Cerebellum (tissue), 4 donors: ENCODE measurements at places on chromosomes 5 and 9. TPM values are rescaled to one million over a fixed set of nuclear protein-coding genes. Genes with fewer than 3 reads are reported as not detected.
A peak's percentile ranks its signal among the peaks of the same experiment; 100 is the strongest.

GRCh38 chr5:22431840-22432239, 421.3 kb downstream of the CDH12 start:
- DNase-seq: no peak

Gene IGFBPL1
- 239 TPM for total RNA-seq

GRCh38 chr5:84381502-84382362, 2.9 kb downstream of the EDIL3 start:
- DNase-seq: peak; percentile 36

DNA sequence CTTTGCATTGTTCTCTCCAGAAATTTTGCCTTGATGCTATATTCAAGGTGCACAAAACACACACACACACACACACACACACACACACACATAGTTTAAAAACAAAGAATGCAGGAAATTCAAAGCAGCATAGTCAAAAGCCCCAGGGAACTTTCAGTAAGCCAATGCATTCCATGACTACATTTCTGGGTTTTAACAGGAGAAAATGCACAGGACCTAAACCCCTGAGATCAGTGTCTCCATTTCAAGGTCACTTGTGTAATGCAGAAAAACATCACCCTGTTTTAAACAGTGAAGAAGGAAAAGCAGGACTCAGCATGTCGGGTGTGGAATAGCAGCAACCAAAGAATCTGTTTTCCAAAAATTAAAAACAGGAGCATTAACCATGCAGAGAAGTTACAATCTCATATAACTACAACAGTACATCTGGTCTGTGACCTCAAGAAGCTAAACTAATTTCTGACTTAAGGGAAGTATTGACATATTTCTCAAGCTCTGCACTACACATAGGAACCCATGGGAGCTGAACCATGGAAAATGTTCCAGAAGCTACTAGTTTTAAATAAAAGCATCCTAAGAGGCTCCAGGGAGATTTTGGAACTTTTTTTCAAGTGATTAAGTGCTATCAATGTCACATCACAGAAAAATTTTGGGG, 296.7 kb downstream of the HINT1 start:
- DNase-seq: no peak

- no peak for DNase-seq
Measured at GRCh38 chr5:171367424-171368370, 20.0 kb upstream of the NPM1 start.

GRCh38 chr5:159826351-159827214, 89.7 kb upstream of the ADRA1B start:
- peak; percentile 64 for DNase-seq

DNA sequence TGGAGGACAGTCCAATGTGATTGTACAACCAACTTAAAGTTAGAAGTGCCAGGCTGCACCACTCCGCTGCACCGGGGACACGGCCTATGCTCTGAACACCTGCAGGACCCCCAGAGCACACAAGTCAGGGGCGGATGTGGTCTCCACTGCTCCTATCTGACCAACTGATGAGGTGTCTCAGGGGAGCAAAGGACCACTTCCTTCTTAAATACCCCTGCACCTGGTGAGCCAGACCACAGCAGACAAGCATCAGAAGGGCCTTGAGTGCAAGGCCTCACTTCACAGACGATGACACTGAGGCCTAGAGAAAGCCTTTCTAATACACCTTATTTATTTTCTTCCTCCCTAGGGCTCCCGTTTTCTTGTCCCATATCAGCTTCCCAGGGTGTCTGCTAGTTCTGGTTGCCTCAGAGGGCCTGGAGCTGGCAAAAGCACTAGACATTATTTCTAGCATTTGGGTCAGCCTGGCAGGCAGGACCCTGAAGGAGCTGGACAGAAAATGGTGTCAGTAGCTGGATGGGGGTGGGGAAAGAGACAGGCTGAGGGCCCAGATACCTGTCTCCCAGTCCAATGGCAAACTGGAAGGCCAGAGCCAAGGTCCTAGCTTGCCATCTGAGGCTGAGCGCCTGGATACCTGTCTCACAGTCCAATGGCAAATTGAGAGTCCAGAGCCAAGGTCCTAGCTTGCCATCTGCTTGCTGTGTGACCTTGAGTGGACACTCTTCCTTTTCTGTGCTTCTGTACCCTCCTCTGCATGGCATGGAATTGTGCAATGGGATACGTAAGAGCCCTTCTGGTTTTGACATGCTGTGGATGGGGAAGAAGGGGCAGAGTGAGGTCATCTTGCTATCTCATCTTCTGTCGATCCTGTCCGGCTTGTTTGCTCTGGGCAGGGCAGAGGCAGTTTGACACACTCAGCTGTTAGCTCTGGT, 9.0 kb downstream of the CCDC69 start:
- DNase-seq: no peak

DNA sequence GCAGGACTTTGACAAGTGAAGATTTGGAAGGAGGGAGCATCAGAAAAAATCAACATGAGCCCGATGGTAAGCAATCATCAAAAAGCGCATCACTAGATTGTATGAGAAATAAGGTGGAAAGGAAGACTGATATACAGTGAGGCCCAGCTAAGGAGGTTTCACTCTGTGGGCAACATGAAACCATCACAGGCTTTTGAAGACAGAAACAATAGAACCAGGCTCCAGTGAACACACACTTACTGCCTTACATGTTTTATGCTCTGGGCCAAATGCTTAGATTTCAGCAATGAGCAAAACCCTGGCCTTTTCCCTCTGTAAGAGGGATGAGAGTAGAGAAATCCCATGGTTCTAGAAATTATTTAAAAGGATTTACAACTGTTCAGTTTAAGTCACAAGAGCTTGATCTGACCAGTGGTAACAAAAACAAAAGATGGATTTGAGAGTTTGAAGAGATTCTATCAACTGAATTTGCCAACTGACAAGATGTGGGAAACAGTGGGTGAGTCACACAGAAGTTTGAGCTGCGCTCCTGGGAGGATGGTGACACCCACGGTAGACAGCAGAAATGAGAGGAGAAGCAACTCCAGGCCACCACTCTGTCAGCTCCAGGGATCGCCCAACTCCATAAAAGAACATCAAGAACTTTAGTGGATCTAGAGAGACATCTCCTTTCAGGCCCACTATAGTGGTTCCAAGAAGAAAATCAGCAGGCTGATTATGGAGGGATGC, 261.8 kb downstream of the MCTP1 start:
- no peak for DNase-seq

DNA sequence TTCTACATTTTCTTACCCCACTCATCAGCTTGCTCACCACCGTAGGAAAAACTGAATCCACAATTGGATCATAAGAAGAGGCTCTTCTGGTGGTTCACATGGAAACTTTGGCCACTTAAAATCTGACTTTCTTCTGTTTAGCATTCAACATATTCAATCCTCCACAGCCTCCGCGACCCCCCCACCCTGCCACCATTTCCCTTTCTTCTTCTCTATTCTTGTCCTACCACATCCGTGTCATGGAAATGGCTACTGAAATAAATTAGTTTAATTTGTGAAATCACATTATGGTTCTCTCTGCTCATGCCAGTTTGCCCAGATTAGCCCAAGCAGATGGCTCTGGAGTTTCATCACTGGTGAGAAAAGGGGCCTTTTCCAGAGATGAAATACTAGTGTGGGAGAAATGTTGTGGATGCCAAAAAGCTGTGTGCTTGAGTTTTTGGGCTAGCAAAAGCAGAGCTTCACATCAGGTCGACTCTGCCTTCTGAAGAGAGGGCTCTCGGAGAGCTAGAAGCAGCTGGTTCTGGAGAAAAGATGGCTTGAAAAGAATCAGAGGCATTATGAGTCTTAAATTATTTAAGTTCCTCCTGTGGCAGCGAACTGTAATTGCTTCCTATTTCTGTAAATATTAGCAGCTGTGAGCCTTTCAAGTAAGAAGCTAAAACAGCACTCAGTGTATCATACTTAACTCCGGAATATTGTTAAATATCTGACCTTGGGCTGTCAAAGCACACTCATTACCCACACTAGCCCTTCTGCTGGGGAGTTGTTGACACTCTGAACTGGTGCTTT, 107.1 kb downstream of the MAT2B start:
- DNase-seq: peak; percentile 7

DNA sequence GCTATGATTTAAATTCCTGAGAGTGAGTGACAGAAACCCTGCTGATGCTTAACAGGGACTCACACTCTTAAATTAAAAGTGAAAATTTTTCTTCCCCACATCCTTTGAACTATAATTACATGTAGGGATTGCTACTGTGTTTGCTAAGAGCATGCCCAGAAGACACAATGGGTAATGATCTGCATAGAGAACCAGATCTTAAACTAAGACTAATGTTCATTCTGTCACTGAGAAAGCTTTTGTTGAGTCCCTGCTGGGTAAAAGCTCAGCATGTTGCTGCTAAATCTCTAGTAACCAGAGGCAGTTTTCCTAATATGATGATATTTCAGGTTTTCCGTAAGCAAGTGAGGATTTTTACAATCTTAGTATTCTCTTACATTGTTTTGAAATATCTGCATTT, 424.8 kb upstream of the SMC2 start:
- no peak for DNase-seq

Gene ATG12
- 72.0 TPM for total RNA-seq

DNA sequence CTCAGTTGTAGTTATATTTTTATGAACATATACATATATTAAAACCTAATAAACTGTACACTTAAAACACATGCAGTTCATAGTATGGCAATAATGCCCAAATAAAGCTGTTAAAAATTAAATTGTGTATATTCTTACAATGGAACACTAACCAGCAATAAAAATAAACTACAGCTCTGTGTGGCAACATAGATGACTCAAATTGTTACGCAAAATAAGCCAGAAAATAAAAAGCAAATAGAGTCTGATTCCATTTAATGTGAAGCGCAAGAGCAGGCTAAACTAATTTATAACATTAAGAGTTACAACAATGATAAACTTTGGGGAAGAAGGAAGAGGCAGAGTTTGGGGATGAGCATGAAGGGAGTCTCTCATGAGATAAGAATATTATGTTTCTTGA, 597.3 kb downstream of the TLE1 start:
- no peak for DNase-seq

DNA sequence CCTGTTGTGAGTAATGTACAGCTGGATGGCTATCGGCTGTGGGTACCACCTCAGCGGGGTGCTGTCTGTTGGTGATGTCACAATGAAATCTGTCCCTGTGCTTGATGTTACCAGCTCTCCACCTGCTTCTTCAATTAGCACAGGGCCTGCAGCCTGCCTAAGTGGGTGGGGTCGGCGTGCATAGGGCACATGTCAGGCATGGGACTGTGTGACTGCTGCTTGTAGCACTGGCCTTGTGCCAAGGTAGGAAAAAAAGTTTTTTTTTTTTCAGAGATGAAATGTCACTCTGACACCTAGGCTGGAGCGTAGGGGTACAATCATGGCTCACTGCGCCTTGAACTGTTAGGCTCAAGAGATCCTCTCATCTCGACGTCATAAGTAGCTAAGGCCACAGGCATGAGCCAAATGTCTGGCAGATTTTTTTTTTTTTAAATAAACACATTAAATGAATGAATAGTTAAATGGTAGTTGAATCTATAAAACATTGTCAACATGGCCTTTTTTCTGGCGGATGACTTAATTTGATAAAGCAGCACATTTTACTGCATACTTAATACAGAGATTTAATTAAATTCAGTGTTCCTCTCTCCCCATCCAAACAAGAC, 222.5 kb downstream of the NXNL2 start:
- no peak for DNase-seq

Gene FOXD4L6
- 0.36 TPM for total RNA-seq

GRCh38 chr9:20085842-20086241, 297.0 kb upstream of the SLC24A2 start:
- DNase-seq: no peak

Gene SV2C
- 9.3 TPM for total RNA-seq

Gene PCDHGA6
- 23.6 TPM for total RNA-seq

GRCh38 chr5:178304016-178304415, 71.4 kb upstream of the PHYKPL start:
- no peak for DNase-seq

Gene DDX4
- total RNA-seq: 0.09 TPM

Gene SLC1A1
- total RNA-seq: 16.7 TPM

DNA sequence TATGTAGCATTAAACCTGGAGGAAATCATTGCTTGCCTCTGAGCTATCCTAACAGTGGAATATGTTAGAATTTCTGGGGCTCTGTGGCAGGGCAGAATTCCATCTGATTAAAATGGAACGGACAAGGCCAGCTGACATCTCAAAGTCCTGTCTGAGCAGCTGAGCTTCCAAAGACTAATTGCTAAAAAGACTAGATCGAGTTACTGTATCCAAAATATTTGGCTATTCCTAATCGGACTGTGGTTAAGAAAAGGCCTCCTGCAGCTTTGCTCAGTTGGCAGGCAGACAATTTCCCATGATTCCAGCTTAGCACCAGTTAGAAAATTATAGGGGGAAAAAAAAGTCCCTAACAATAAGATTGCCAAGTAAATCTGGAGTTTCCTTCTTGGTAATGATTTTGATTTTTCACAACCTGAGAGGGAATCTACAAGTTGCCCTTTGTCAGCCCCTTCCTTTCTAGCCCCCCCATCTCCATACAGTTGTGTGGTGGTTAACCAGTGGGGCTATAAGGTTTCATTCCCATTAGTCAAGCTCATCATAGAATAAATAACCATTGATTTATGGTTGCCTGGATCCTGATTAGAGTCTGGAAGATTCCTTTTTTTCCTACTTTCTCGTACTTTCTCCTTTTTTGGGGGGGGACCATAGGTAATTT, 26.4 kb downstream of the PTGR1 start:
- peak; percentile 27 for DNase-seq

Gene CNTNAP3
- 18.4 TPM for total RNA-seq

DNA sequence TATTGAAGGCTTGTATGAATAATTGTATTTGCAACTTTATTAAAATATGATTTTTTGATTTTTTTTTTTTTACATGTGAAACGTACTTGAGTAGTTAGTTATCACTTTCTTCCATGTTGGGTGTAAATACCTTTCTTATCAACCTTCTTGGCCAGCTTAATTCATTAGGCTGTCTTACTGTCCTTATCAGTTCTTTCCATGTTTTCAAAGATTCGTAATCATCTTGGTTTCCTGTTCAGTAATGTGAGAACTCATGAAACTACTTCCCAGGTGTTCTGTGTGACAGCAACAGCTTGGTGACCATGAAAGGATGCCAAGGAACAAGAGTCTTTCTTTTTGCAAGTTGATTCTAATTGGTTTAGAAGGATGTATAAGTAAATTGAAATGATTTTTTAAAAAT, 100.0 kb downstream of the ADGRV1 start:
- no peak for DNase-seq

DNA sequence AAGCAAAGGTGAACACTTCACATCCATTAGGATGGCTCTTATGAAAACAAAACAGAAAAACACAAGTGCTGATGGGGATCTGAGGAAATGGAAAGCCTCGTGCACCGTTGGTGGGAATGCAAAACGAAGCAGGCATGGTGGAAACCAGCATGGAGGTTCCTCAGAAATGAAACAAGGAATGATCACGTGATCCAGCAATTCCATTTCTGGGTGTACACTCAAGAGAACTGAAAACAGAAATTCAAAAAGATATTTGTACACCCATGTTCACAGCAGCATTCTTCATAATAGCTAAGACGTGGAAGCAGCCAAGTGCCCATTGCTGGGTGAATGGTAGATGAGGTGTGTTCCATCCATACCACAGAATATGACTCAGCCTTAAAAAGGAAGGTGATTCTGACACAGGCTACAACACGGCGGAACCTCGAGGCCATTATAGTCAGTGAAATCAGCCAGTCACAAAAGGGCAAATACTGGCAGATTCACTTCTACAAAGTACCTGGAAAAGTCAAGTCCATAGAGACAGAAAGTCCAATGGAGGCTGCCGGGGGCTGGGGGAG, 87.2 kb upstream of the RAPGEF1 start:
- no peak for DNase-seq

Gene TMEM250
- 14.6 TPM for total RNA-seq

Gene ASTN2
- total RNA-seq: 36.7 TPM
